ENCODE measurements at places on chromosomes 5 and 9.
A peak's percentile ranks its signal among the peaks of the same experiment; 100 is the strongest.

- DNase-seq = no peak
These were observed 80.2 kb downstream of the NTNG2 start for GRCh38 chr9:132241840-132242620.

- DNase-seq = no peak
These were observed 288.4 kb downstream of the CAAP1 start for GRCh38 chr9:26604076-26604662.

- DNase-seq = no peak
These were observed 156.4 kb upstream of the TRPC7 start for GRCh38 chr5:136521696-136522095.

GRCh38 chr5:79704553-79704952, 14.9 kb downstream of the CMYA5 start:
- DNase-seq = no peak

DNA sequence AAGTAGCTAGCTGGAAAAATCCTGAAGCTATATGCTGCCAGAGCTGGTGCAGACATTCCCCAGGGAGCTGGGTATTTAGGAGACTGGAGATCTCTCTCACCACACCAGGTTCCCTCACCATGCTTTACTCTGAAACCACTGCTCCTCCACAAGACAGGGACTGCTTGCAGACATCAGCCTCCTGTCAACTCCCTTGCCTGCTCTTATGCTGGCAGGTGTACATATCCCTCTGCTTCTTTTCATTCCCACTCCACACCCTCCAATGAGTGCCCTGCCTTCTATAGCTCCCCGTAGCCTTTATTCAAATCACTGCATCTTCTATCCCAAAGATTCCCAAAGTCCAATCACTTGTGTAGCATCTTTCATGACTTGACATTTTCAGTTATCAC, 380.7 kb downstream of the NFIB start:
- DNase-seq = no peak

DNA sequence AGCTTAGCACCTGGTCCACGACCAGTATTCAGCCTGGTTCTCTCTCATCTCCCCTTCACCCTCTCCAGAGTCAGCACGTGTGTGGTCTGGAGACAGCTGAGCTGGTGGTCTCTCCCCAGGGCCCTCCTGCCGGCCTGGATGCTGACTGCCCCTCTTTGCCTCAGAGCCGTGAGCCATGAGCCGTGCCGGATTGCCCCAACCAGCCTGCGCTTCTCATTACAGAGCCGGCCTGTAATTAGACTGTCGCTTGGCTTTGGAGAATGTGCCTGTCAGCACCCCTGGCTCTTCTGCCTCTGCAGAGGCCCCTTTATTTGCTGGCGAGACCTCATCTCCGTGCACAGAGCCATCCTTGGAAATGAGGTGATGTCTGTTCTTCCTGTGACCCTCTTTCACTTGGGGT, 118.7 kb upstream of the BOD1 start:
- DNase-seq = no peak

DNA sequence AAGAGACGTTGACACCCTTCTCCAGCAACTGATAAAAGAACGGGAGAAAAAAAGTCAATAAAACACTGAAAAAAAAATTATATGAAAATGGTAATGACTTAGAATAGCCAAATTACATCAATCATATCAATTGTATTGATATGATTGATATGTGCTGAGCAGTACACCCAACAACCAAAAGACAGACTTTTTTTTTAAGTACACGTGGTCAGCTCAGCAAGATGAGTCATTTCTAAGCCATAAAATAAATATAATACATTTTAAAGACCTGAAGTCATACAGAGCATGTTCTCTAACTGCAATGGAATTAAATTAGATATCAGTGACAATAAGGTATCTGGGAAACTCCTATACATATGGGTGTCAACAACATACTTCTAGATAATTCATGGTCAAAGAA, 30.9 kb upstream of the OLFM1 start:
- DNase-seq = no peak

- DNase-seq = no peak
These were observed 1319.3 kb downstream of the MAT2B start for GRCh38 chr5:164824671-164825070.

- DNase-seq = no peak
These were observed 41.9 kb downstream of the SPEF2 start for GRCh38 chr5:35659556-35659955.

DNA sequence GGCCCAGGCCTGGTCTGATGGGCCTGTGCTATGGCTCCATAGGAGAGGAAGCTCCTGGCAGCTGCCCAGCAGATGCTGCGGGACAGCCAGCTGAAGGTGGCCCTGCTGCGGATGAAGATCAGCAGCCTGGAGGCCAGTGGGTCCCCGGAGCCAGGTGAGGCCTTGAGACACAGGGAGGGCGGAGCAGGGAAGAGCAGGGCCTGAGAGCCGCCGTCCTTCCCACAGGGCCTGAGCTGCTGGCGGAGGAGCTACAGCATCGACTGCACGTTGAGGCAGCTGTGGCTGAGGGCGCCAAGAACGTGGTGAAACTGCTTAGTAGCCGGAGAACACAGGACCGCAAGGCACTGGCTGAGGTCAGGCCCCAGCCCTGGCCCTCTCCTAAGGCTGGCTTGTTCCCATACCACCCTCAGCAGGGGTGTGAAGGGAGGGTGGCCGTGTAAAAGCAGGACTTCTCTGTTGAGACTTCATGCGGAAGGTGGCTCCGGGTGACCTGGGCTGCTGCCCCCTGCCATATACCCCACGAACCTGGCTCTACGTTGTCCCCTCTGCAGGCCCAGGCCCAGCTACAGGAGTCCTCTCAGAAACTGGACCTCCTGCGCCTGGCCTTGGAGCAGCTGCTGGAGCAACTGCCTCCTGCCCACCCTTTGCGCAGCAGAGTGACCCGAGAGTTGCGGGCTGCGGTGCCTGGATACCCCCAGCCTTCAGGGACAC, 4.5 kb downstream of the PKN3 start:
- DNase-seq = no peak

DNA sequence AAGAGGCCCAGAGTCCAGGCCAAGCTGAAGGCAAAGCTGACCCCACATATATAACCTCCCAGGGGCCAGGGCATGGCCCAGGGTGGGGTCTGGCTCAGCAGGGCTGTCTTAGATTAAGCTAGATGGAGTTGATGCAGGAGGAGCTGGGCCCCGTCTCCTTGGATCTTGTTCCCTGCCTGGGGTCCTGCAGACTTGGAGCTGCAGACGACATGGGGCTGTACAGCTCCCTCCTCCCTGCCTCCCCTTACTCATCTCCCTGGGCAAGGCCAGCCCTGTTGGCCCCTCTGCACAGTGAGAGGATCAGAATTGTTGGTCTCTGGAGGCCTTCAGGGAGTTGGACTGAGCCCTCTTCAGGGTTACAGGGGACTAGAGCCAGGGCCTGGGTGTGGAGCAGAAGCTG, 134.9 kb downstream of the RGS3 start:
- no peak for DNase-seq

DNA sequence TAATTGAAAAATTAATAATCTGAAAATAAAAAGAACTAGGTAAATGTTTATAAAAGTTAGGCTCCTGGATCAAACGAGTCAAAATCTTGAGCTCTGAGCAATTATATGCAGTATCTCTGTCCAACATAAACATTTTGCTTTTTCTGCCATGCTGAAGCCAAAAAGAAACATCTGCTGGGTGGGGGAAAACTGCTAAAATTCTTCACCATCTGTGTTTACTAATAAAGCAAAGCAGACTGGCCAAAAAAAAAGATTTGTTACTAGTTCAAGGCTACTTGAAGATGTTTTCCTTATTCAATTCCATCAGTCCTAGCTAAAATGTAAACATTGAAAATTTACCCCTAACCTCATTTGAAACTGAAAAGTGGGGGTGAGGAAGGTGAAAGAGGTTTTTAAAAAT, 29.7 kb downstream of the GTF3C4 start:
- DNase-seq = no peak

DNA sequence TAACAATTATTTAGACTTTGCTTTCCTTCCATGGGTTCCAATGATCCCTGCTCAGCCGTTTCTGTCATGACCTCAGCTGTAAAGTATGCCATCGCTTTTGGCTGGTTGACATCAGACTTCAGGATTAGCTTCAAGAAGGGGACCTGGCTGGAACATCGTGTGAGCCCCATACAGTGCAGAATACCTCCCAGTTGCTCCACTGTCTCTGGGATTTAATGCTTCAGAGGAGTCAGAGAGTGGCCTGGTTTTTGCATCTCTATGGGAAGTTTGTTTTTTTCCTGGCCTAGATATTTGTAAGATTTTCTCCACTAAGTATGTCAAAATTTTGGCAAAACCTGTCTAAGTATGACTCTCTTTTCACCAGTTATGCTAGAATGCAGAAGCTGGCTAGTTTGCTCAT, 216.9 kb downstream of the GABBR2 start:
- no peak for DNase-seq

DNA sequence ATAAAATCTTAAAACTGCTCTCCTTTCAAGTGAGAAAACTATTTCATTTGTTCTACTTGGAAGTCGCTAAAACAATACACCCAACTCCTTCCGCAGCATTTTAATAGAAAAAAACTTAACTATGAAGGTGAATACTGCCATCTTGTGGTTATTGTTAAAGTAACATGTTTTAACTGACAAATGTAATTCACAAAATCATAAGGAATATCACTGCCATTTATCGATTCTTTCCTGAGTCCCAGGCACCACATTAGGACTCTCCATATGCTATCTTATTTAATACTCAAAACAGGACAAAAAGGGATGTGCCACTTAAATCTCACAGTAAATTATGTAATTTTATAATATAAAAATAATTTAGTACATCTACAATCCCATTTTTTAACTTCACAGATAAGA, 130.5 kb upstream of the ITGA1 start:
- DNase-seq = peak; percentile 2

GRCh38 chr5:175253597-175253996, 190.4 kb downstream of the DRD1 start:
- no peak for DNase-seq

- DNase-seq = no peak
These were observed 33.3 kb downstream of the UBE2R2 start for GRCh38 chr9:33850267-33850629.

DNA sequence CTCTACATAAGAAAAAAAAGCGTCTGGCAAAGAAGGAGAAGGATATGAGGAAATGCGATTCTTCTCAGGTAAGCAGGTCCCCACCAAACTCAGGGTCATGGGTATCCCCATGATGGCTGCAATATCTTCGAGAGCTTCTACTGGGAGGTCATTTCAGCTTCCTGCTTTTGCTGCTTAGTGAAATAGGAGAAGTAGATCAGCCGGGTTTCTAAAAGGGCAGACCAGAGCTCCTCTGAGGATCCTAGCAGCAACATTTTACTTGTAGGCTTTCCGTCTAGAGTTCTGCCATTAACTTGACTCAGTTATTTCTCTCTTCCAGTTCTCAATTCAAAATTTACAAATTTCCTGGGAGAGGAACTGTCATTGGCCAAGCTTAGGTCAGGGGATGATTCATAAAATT, 134.7 kb downstream of the DPYSL3 start:
- DNase-seq = no peak

GRCh38 chr9:69086312-69086711, 50.8 kb downstream of the FXN start:
- DNase-seq = no peak

- no peak for DNase-seq
These were observed 11.4 kb downstream of the RNF130 start for GRCh38 chr5:180060192-180060591.

GRCh38 chr9:84485539-84485938, 145.0 kb upstream of the SLC28A3 start:
- DNase-seq = no peak

GRCh38 chr5:124663101-124663506, 83.3 kb downstream of the ZNF608 start:
- DNase-seq = no peak

GRCh38 chr5:3032513-3032912, 281.0 kb upstream of the IRX2 start:
- no peak for DNase-seq

DNA sequence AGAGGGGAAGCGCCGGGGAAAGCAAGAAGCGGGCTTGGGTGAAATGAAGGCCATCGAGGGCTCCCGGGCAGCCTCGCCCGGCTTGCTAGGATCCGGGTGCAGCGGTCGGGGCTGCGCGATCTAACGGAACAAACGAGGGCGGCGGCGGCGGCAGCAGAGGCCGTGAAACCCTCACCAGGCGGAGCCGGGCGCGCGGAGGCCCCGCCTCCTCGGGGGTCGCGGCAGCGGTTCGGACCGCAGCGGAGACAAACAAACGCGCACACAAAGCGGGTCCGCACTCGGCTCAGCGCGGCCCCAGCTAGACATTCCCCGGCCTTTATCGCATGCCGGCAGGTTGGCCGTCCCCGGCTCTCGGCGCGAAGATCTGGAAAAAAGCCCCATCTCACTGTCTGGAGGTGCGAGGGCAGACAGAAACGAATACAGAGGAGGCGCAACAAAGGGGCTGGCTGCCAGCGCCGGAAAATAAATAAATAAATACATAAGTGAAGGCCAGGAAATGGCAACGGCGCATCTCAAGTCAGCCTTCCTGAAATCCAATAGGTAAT, 10.5 kb upstream of the TRIM36 start:
- no peak for DNase-seq

GRCh38 chr5:89246252-89246651, 363.3 kb upstream of the MEF2C start:
- no peak for DNase-seq

GRCh38 chr9:136107155-136107952, 11.3 kb downstream of the TMEM250 start:
- DNase-seq = no peak

DNA sequence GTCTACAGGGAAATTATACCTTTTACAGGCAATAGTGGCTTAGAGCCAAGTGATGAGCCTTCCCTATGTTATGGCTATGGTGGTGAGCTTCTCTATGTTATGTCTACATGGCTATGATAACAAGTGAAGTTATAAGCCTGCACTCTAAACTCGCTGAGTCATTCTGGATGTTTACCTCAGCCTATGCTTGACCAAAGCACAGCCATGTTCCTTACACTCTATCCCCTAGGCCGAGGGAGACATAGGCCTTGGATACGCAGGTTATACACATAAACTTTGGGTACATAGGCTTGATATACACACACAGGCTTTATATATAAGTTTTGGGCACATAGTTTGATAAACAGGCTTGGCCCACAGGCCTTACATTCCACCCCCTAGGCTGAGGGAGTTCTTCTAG, 13.8 kb downstream of the DMAC1 start:
- no peak for DNase-seq

GRCh38 chr5:179151286-179152118, 91.3 kb downstream of the ZNF354C start:
- DNase-seq = no peak

- no peak for DNase-seq
These were observed 37.5 kb downstream of the CPLANE1 start for GRCh38 chr5:37211661-37212060.

DNA sequence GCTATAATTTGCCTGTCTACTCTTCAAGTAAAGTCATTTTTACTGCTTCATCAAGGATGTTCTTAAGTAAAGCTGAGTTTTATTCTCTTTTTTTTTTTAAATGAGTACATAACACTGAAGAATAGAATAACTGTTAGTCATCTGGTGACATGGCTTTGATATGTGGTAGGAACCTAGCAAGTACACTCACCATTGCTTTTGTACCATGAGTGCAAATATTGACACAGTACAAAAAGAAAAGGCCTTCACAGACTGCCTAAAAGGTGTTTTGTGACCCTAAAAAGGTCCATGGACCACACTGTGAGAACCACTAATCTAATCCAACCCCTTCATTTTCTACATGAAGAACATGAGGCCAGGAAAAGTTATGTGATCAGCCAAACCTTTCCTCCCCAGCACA, 55.0 kb downstream of the ECPAS start:
- no peak for DNase-seq

- no peak for DNase-seq
These were observed 67.5 kb downstream of the MCTP1 start for GRCh38 chr5:95217351-95217750.

Measured in pulmonary artery endothelial cell (primary cell).